Neural crest cell (in vitro differentiated cells): ENCODE measurements at places on chromosomes 16 and 17. TPM values are rescaled to one million over a fixed set of nuclear protein-coding genes. Genes with fewer than 3 reads are reported as not detected.

TPSG1 gene
- not detected in 2 replicates for total RNA-seq

TP53TG3B gene
- total RNA-seq = not detected in 2 replicates

PRSS53 gene
- total RNA-seq = 3.7 and 4.4 TPM in 2 replicates

RRAD gene
- 0.20 and 0.54 TPM in 2 replicates for total RNA-seq

DHRS7C gene
- total RNA-seq = not detected in 2 replicates

KRTAP2-3 gene
- not detected in 2 replicates for total RNA-seq

KNOP1 gene
- total RNA-seq = 77.9 and 84.4 TPM in 2 replicates

CACNG3 gene
- not detected in 2 replicates for total RNA-seq

KCNH6 gene
- total RNA-seq = 0.12 TPM in 1 of 2 replicates, not detected in the other

SLFN14 gene
- total RNA-seq = not detected in 2 replicates

WNT3 gene
- 8.4 and 9.3 TPM in 2 replicates for total RNA-seq

- peaks cover 18% of the 10 kb centered on the region for H3K36me3 ChIP-seq
- no peak for DNase-seq
- H3K27ac ChIP-seq = no peak overlapping the region
- peaks cover 12% of the 10 kb centered on the region for H3K4me1 ChIP-seq
- H3K27me3 ChIP-seq = no peaks in the 10 kb centered on the region
These were observed 451.3 kb downstream of the PMP22 start for GRCh38 chr17:14813649-14814370.

DNA sequence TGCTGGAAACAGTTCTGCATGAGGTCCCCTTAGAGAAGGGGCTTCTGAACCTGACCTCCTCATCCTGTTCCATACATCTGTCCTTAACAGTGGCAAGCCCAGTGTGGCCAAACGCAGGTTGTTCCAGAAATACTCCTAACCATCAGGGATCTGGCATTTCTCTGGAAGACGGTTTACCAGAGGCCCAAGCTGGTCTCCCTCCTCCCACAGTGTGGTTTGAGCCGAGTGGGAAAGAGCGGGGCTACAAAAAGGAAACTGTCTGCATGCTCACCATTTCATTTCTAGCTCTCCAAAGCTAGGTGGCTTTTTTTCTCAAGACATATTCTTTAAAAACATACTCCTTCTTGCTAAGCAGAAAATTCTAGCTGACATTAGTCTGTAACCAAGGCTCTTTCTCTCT is 6.0 kb downstream of the MXRA7 start:
- DNase-seq = no peak
- no peak overlapping the region for H3K27ac ChIP-seq
- H3K4me3 ChIP-seq = peak overlapping the region; percentile 24
- H3K27me3 ChIP-seq = peaks cover 3% of the 10 kb centered on the region
- H3K36me3 ChIP-seq = no peaks in the 10 kb centered on the region
- peaks cover 52% of the 10 kb centered on the region for H3K4me1 ChIP-seq

GRCh38 chr17:57517273-57517631 is 227.8 kb downstream of the CCDC182 start:
- no peak for DNase-seq
- H3K4me1 ChIP-seq = peaks cover 78% of the 10 kb centered on the region
- peak overlapping the region; percentile 56 for H3K4me3 ChIP-seq
- H3K27ac ChIP-seq = peak overlapping the region; percentile 22
- peaks cover 5% of the 10 kb centered on the region for H3K36me3 ChIP-seq

- peak; percentile 25 for DNase-seq
- peaks cover 11% of the 10 kb centered on the region for H3K4me1 ChIP-seq
These were observed at the start of gene MT1F for GRCh38 chr16:56657555-56658326. Gene MT1F (plus strand): TSS chr16:56657959. CDS start chr16:56658059, 100 bp downstream.

GRCh38 chr16:73215678-73216377 is 167.9 kb upstream of the ZFHX3 start:
- H3K27ac ChIP-seq = no peak overlapping the region
- H3K36me3 ChIP-seq = no peaks in the 10 kb centered on the region
- H3K4me1 ChIP-seq = peaks cover 25% of the 10 kb centered on the region

- H3K27ac ChIP-seq = peak overlapping the region; percentile 46
- H3K27me3 ChIP-seq = no peaks in the 10 kb centered on the region
- H3K4me3 ChIP-seq = no peak overlapping the region
These were observed 170.4 kb downstream of the ZFHX3 start for GRCh38 chr16:72877374-72878028.

GRCh38 chr16:73750639-73751038 is 546.0 kb upstream of the PSMD7 start:
- DNase-seq = no peak
- peaks cover 2% of the 10 kb centered on the region for H3K36me3 ChIP-seq
- peaks cover 4% of the 10 kb centered on the region for H3K4me1 ChIP-seq
- H3K27me3 ChIP-seq = no peaks in the 10 kb centered on the region
- no peak overlapping the region for H3K27ac ChIP-seq

- DNase-seq = no peak
- peak overlapping the region; percentile 58 for H3K4me3 ChIP-seq
- H3K36me3 ChIP-seq = peaks cover 3% of the 10 kb centered on the region
These were observed 3.1 kb upstream of the MIF4GD start for GRCh38 chr17:75273977-75274708.

GRCh38 chr16:1453316-1453715 is 9.0 kb upstream of the CCDC154 start:
- no peaks in the 10 kb centered on the region for H3K36me3 ChIP-seq
- no peak overlapping the region for H3K27ac ChIP-seq
- no peaks in the 10 kb centered on the region for H3K27me3 ChIP-seq
- DNase-seq = no peak
- H3K4me3 ChIP-seq = no peak overlapping the region
- no peaks in the 10 kb centered on the region for H3K4me1 ChIP-seq

DNA sequence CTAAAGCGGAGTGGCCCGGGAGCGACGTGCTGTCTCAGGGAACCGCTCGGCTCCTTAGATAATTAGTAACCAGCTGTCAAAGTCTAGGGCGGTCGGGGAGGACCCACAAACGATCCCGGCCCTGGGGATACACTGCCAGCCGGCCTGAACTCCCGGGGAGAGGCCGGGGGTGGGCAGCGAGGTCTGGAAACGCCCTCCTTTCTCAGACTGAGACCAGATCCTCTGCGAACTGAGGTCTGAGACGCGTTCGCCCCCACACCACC is 1.3 kb downstream of the HNF1B start:
- no peak for DNase-seq
- H3K27me3 ChIP-seq = peaks cover 98% of the 10 kb centered on the region
- no peak overlapping the region for H3K27ac ChIP-seq
- H3K36me3 ChIP-seq = no peaks in the 10 kb centered on the region
- peak overlapping the region; percentile 45 for H3K4me3 ChIP-seq

DNA sequence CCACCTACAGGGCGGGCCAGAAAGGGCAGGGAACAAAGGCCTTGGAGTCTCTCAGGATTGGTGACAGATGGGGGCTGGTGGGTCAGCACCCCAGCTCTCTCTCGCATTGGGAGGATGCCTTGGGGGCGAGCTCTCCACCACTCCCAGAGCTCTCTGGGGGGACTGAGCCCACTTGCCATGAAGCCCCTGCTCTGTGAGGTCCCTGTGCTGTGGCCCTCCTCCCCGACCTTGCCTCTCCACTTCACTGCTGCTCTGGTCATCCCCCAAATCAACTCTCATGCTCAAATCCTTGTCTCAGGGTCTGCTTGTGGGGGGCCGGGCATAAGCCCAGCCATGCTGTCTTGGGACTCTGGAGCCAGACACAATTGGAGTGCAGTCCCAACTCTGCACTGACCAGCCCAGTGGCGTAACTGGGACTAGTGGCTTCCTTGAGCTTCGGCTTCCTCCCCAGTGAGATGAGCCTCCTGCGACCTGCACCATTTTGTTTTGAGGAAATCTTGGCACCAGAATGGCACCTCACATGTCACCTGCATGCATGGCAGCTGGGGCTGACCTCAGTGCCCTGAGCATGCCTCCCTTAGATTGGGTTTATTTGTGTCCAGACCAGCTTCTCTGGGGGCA is 184.5 kb downstream of the IRF8 start:
- H3K36me3 ChIP-seq = no peaks in the 10 kb centered on the region
- H3K4me1 ChIP-seq = peaks cover 6% of the 10 kb centered on the region
- no peak for DNase-seq
- peaks cover 30% of the 10 kb centered on the region for H3K27me3 ChIP-seq
- H3K27ac ChIP-seq = peak overlapping the region; percentile 47

GRCh38 chr16:12324152-12324551 is 347.6 kb downstream of the SNX29 start:
- no peak overlapping the region for H3K27ac ChIP-seq
- no peaks in the 10 kb centered on the region for H3K27me3 ChIP-seq
- H3K4me3 ChIP-seq = no peak overlapping the region
- H3K36me3 ChIP-seq = no peaks in the 10 kb centered on the region
- no peak for DNase-seq

- no peaks in the 10 kb centered on the region for H3K36me3 ChIP-seq
- DNase-seq = no peak
- no peak overlapping the region for H3K4me3 ChIP-seq
- H3K4me1 ChIP-seq = peaks cover 17% of the 10 kb centered on the region
- no peaks in the 10 kb centered on the region for H3K27me3 ChIP-seq
- no peak overlapping the region for H3K27ac ChIP-seq
These were observed 15.0 kb downstream of the SMIM36 start for GRCh38 chr17:55496094-55496881.

GRCh38 chr16:49000594-49000993 is 281.0 kb downstream of the CBLN1 start:
- H3K4me3 ChIP-seq = no peak overlapping the region
- no peak for DNase-seq
- H3K27ac ChIP-seq = no peak overlapping the region
- peaks cover 4% of the 10 kb centered on the region for H3K4me1 ChIP-seq

- peaks cover 25% of the 10 kb centered on the region for H3K27me3 ChIP-seq
- H3K36me3 ChIP-seq = no peaks in the 10 kb centered on the region
- H3K4me3 ChIP-seq = no peak overlapping the region
- no peaks in the 10 kb centered on the region for H3K4me1 ChIP-seq
- no peak for DNase-seq
These were observed 72.9 kb downstream of the MRM1 start for GRCh38 chr17:36674278-36674650.

DNA sequence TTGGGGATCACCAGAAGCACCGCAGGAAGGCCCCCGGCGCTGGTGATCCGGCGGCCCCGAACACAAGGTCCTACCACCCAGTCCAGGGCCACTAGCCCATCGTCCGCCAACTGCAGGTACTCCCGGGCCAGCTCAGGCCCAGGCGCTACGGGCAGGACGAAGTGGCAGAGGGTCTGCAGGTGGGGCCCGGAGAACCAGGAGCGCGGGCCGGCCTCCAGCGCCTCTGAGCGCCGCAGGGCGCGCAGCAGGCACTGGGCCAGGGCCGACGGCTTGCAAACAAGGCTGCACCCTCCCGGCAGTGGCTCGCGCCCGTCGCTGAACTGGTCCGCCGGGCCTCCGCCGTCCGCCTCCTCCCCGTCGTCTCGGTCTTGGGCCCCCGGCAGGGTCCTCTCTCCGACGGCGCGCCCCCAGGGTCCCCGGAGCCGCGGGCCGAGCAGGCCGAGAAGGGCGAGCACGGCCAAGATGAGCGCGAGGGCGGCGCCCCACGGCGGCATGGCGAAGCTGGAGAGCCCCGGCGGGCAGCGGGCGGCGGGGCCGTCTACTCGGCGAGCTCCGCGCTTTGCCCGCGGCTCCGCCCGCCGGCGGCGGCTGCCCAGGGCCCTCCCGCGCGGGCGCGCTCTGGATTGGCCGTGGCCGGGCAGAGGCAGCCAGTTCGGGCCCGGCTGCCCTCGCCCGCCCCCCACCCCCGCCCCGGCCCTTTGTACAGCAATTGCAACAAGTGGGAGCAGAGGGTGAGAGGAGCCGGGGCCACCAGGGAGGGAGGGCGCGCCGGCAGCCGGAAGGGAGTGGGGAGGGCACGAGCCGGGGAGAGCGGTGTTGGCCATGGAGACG is at the start of gene ABHD15:
Gene ABHD15, minus strand, starts transcription at position 565 of the 831 bp plus-strand sequence. Its CDS starts 71 bp downstream, at position 494.
- no peak within 1 kb of the TSS for H3K27ac ChIP-seq
- no peak for DNase-seq
- peaks cover 49% of the 10 kb centered on the region for H3K27me3 ChIP-seq
- H3K4me1 ChIP-seq = peaks cover 26% of the 10 kb centered on the region

DNA sequence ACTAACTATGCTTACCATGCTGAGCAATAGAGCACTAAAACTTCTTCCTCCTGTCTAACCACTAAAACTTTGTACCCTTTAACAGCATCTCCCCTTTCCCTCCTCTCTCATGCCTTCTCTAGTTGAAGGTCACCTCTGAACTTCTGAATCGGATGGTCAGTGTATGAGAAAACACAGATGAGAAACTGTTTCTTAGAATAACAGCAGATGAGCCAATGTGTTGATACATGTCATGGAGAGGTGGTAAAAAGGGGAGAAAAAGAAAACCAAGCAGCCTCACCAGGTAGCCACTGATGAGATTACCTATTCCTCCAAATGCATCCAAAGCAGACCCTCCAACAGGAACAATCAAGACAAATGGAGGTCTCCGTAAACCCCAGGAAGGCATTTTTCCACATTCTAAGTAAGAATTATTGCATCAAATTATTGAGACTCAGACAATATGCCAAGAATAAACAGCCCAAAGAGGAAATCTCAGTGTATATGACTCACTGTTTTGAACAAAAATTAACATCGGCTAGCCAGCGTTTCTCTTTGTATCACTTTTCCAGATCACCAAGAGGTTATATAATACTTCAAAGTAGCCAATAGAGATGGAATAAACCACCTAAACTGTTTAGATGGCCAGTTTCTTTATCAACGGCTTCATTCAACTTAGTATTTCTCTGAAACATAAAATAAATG is 793.3 kb upstream of the SOX9 start:
- peaks cover 7% of the 10 kb centered on the region for H3K4me1 ChIP-seq
- no peak overlapping the region for H3K27ac ChIP-seq
- no peak for DNase-seq
- H3K36me3 ChIP-seq = no peaks in the 10 kb centered on the region
- no peaks in the 10 kb centered on the region for H3K27me3 ChIP-seq

DNA sequence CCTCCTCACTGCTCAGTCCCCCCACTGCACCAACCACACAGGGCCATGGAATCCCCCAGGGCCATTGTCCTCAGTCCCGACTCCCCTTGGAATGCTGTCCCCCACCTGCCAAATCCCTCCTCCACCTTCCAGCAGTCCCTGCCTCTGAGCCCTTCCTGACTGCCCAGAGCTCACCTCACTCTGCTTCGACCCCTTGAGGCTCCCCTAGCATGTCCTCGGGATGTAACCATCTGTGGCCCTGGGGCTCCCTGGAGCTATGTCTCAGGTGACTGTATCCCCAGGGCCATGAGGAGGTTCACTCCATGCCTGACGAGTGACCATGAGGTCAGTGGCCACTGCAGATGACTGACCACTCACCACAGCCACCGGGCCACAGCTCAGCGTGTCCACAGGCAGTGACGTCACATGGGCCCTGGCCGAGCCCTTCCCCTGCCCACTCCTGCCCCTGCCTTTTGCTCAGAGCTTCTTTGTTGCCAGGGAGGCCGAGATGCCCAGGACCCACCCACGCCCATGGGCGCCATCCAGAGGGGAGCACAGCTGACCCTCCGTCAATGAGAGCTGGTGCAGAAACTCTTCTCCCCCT is 7.7 kb upstream of the PIEZO1 start:
- no peaks in the 10 kb centered on the region for H3K36me3 ChIP-seq
- no peak overlapping the region for H3K4me3 ChIP-seq
- no peak for DNase-seq
- H3K27ac ChIP-seq = no peak overlapping the region
- H3K27me3 ChIP-seq = peaks cover 11% of the 10 kb centered on the region

DNA sequence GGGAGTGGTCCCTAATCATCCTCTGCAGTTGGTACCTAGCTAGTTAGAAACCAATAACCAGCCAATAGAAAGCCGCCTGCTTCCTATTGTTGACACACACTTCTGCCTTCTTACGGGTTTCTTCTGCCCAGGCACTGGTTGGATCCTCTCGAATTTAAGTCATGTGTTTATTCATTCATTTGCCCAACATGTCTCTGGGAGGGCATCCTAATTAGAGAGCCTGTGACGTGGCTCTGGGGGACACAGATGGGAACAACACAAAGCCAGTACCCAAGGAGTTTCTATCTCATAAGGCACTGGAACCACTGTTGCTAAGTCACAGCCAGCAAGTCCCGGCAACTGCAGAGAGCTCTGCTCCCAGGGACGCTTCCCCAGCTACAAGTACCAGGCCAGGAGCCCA is 300.7 kb upstream of the TNRC6C start:
- no peaks in the 10 kb centered on the region for H3K4me1 ChIP-seq
- no peak for DNase-seq
- no peaks in the 10 kb centered on the region for H3K36me3 ChIP-seq
- no peak overlapping the region for H3K27ac ChIP-seq
- peaks cover 6% of the 10 kb centered on the region for H3K27me3 ChIP-seq
